ENCODE measurements at places on chromosomes 3 and 15.

GRCh38 chr3:69568951-69569350, 170.3 kb upstream of the MITF start:
- DNase-seq: no peak

DNA sequence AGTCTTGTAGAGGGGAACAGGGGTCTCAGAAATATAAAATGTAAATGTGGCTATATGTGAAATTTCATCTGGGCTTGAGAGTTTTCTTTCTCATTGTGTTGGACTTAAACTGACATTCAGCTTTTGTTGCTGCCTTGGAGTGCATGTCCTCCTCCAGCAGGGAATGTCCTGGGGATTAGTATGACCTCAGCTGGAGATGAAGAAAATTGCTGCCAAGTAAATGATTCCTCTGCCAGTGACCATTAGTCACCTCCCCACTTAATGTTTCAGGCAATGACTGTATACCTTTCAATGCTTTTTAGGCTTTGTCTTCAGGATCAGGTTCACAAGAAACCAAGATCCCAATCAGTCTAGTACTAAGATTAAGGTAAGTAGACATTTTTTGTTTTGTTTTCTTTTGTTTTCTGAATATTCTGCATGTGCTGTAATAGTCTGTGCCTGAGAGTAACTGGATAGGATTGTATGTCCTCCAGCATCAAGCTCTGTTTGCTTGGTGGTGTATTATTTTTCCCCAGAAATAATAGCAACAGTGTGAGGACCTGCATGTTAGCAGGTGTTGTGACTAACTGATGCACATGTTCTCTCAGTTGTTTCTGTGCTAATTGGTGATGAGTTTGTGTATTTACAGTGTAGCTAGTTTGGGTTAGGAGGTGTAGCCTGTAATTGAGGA, 18.1 kb upstream of the SLC22A13 start:
- DNase-seq: no peak

DNA sequence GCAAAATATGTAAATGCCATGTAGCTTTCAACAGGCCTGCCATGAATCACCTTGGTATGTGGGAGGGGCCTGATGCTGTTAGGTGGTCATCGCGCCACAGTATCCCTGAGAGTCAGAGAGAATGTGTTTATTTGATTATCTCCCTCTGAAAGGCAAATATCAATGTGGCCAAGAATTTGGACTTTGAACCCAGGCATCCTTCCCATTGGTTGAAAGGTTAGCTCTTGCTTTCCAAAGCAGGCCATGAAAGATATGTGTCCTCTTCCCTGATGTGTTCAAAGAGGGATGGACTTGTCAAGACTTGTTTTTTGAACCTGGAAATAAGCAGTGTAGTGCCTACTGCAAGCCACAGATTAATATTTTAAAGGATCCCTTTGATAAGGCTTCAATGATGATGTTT, 36.7 kb downstream of the SRP14 start:
- DNase-seq: no peak

DNA sequence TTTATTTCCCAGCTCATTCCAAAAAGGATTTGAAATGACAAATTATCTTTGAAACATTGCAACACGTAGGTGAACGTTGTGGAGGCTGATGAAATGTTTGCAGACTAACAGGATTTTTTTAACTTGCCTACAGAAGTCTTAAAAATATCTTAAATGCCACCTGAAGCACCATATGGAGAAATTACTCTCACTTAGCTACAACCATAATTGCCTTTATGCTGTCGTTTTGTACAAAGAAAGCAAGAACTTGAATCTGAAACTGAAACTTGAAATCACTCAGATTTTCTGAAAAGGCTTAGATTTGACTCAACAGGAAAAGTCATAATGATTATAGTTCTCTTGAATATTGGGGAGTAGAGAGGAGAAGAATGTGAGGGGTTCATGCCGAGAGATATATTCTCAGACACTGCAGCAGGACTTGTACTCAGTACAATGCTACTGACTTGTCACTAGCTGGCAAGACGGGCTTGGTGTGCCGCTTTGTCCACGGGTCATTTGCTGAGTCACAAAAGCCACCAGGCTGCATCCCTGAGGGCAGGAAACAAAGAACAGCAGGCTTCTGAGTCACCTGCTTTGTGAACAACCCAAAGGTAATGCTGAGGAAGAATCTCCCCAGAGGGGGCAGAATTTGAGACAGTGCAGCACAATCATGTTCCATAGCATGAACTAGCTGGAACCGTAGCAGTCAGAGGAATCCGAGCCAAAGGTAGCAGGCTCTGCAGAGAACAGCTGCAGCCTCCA, 7.1 kb upstream of the FMN1 start:
- peak; percentile 46 for DNase-seq

DNA sequence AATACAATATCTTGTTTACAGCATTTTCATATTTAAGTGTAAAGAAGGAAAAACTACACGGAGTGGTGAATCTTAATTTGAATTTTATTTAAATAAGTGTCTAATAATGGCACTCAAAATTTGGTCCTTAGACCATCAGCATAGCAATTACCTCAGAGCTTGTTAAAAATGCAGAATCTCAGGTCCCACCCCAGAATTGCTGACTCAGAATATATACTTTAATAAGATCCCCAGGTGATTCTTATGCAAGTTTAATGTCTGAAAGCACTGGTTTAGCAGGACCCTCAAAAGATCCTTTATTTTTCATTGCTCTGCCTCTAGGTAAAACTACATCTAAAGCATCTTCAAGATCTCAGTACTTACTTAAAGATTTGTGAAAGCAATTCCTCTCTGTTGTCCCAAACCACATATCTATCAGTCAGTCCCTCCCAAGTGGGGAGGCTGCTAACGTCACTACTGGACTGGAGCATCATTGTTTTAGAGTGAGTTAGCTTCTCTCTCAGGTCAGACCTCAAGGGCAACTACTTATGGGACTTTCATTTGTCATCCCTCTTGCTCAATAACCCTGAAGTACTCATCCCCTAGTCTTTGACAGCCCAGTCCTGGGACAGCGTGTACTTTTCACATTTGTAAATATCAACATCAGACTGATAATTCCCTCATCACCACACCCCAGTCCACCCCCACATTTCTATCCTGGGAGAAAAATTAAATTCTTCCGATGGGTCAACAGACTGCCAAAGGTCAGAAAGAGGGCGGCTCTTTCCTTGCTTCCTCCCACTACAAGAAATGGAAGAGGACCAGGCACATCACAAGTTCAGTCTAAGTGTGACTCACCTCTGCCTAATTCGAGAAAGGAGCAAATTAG, 76.7 kb downstream of the CBLB start:
- DNase-seq: no peak

GRCh38 chr3:122247087-122247824, 63.8 kb downstream of the CASR start:
- DNase-seq: no peak

DNA sequence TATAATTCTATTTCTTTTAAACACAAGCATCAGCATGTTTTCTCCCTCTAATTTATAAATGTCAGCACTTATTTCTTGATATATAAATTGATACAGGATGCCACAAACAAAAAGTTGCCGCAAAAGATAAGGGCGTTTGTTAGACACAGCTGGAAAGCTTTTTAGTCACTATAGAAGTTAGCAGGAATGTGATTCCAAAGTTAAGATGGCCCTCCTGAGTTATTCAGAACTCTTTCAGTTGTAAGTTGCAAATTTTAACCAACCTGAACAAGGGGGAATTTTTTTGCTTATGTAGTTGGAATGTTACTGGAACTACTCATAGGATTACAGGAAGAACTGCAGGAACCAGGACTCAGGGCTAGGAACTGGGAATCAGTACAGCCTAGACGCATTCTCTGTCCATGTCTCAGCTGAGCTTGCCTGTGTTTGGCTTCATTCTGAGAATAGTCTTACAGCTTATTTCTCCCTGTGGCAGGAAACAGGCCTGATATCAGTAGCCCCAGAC, 166.3 kb downstream of the VGLL4 start:
- DNase-seq: no peak

GRCh38 chr3:117398141-117398899, 688.7 kb downstream of the TUSC7 start:
- no peak for DNase-seq

- no peak for DNase-seq
Observed at GRCh38 chr15:25136119-25136518, 181.3 kb downstream of the SNRPN start.

DNA sequence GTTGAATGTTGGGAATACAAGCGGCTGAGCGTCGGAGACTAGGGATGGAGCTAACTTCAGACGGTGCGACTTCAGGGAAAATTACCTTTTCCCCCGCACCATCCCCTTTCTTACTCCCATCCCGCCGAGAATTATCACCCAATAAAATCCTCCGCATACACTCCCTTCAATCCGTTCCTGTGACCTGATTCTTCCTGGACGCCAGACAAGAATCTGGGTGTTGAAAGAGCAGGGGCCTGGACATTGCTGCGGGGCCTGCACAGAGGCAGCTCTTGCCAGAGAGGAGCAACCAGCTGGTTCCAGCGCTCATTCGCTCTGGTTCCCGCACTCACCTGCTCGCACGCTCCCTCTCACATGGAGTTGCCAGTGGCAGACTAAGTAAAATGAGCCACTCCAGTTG, 241.9 kb downstream of the ALCAM start:
- DNase-seq: no peak

DNA sequence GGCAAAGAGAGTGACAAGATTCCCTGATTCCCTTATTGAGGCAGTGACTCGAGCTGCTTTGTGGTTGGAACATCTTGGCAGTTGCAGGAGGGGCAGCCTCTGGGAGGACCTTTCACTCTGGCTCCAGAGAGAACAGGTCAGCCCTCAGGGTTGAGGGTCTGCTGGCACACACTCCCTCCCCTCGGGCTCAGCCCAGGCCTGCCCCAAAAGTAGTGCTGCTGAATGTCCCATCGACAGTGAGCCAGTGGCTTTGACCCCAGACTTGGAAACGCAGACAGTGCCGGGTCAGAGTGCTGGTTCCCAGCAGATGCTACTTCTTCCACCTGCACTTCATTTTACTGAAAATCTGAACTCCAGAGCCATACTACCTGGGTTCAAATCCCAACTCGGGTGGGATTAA, 25.6 kb upstream of the ATP2B2 start:
- DNase-seq: no peak

DNA sequence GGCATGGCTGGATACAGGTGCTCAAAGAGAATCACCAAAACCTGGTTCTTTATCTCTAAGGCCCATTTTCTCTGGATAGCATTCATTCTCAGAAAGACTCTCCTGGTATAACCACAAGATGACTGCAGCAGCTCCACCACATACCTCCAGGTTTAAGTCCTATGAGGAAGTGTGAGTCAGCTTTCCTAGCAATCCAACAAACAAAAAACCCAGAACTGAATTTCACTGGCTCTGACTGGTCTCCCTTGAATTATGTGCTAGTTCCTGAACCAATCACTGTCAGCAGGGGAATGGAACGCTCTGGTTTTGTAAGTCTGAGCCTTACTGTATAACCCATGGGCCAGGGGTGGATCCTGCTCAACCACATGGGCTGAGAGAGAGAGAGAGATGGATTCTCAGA, 27.2 kb downstream of the MRPL46 start:
- DNase-seq: no peak

DNA sequence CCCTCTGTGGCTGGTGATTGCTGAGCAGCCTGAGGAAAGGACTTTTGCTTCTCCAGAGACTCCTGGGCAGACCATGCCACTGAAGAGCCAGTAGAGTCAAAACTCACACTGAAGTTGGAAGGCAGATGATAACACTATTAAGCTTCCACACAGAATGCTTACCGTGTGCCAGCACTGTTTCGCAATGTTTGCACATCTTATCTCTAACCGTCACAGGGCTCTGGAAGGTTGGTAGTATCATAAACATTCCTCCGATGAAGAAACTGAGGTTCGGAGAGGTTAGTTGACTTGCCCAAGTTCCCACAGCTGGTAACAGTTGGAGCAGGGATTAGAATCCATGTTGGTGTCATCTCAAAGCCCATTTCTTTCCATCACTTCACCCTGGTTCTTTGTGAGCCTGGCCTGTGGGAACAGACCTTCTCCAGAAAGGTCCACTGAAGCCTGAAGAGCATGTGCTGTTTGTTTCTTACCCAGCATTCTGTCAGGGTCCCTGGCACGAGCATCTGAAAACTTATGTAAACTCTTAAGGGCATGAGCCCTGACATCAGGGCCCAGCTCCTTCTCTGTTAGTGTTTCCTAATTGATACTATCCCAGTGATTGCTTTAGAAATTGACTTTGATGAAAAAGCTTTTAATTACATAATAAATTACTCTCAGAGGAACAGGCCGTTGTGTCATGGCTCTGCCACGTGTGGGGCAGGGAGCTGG, 77.0 kb upstream of the PRR23C start:
- no peak for DNase-seq

GRCh38 chr3:48897460-48898376, 964 bp downstream of the SLC25A20 start:
- DNase-seq: peak; percentile 10

DNA sequence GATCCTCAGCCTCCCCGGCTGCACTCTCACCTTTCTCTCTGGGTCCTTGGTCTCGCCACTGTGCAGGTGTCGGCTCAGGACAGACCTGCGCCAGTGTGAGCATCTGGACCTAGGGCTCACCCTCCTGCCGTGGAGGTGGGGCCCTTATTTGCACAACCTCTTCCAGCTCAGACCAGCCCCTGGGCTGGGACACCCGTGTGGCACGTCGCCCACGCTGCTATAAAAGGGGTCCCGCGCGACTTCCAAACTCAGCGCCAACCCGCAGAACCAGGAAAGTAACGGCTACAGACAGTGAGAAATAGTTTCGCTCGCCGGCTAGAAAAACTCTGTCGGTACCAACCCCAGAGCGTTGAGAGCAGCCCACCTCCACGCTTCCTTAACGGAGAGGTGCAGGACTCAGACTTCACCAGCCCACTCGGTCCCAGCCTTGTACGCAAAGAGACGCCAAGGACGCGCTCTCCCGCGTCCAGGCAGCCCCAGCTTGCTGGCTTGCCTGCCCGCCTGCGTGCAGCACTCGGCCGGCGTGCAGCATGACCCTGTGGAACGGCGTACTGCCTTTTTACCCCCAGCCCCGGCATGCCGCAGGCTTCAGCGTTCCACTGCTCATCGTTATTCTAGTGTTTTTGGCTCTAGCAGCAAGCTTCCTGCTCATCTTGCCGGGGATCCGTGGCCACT, at the start of the genes DUOX2 and DUOXA2:
Gene DUOX2 (minus strand): TSS at position 97 of the 675 bp plus-strand sequence. CDS start 761 bp downstream, outside the sequence.
Gene DUOXA2 (plus strand): TSS at position 251 of the 675 bp plus-strand sequence. CDS start 280 bp downstream, at position 531.
- no peak for DNase-seq

DNA sequence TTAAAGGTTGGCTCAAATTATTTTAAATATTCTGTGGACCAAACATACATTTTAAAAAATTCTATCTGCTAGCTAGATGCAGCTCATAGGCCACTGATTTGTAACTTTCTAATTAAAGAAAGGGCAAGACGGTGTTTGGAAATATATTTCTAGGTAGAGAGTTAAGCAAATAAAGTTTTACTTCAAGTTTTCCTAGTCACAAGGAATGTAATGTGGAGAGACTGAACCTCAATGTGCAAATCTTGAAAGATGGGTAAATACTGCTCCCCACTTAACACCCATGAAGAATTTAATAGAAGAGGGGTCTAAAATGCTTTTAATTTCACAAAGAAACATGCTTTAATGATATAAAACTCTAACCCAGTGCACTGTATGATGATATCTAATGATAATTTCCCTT, 175.2 kb downstream of the TIGIT start:
- DNase-seq: no peak

GRCh38 chr15:74040109-74040850, 42.1 kb downstream of the GOLGA6A start:
- no peak for DNase-seq

- no peak for DNase-seq
Observed at GRCh38 chr15:75542386-75542797, 36.7 kb downstream of the PTPN9 start.
